Thyroid gland (tissue), 4 donors: ENCODE measurements at places on chromosomes 7 and 10.

DNA sequence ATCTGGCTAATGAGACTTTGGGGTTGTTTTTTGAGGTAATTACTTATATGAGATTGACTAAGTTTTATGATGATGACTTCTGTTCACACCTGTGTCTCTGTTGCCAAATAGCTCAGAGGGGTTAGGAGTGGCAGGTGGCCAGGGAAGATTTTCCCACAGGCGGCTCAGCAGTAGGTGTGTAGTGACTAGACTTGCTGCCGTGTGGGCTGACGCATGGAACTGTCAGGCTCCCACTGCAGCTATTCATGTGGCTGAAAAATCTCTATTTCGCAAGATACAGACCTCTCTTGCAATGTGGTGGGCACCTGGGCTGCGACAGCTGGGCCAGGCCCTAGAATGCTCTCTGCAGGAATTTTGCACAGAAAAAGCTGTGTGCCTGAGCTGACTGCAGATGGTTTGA lies 1.4 kb downstream of the CPA4 start:
- no peak for DNase-seq

GRCh38 chr7:143885951-143886350 lies 16.0 kb downstream of the TCAF1 start:
- peak; percentile 65 for DNase-seq

DNA sequence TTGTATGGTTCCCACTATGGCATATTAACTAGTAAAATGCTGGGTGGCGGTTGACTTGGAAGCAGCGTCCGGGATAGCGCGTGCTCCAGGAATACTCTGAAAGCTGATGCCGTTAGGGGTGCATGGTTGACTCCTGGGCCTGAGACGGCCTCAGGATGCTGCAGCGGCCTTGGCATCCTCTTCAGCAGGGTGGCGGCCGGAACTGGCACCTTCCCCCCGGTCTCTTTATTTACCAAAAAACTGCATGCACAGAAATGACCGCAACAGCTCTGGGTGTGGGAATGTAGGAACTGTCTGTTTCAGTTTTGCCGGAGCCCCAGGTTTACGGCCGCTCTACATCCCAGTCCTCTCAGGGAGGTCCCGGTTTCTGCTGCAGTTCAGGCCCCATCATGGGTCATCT lies 28.8 kb downstream of the PFKP start:
- no peak for DNase-seq

DNA sequence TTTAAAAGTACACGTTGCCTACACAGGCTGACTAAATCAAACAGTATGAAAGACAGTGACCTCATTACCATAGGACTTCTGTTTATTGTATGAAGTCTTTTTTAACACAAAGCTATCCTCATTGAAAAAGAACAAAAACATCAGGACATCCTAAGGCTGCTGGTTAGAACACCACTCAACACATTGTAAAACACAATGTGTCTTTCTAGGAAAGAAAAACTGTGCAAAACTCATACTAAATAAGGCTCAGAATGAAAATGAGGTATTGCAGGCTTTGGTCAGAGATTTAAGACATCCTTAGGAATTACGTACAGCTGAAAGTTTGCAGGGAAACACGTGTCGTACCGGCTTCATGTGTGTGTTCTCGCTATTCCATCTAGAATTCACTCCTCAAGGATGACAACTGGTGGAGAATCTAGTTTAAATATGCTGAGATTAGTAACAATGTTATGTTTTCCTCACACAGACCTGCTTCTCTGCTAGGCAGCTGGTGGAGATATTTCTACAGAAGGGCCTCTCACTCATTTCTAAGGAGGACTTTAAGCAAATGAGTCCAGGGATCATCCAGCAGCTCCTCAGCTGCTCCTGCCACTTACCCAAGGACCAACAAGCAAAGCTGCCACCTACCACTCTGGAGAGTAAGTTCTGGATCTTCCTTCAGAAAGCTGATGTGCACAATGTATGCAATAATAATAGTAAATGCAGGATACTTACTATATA lies 29.3 kb downstream of the SLC39A12 start:
- DNase-seq: no peak

GRCh38 chr7:140200061-140200989 lies 23.5 kb upstream of the KDM7A start:
- DNase-seq: no peak

GRCh38 chr7:31190906-31191305 lies 138.8 kb downstream of the ADCYAP1R1 start:
- no peak for DNase-seq

DNA sequence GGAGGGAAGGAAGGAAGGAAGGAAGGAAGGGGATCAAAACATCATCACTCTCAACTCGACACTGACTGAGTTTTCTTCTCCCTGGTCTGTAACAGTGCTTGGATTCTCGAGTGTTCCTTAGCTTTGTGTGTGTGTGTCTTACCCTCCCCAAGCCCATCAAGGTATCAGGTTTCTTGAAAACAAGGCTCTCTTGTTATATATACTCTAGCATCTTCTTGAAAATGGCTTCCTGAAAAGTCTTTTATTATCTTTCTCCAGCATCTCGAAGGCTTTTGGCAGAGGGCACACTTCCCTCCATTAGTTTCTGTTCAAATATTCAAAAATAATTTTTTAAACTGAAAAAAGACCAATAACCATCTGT lies 13.4 kb downstream of the SERPINE1 start:
- DNase-seq: no peak
